IMR-90 (cell line): ENCODE measurements at places on chromosomes 4 and X. TPM values are rescaled to one million over a fixed set of nuclear protein-coding genes. Genes with fewer than 3 reads are reported as not detected.

DNA sequence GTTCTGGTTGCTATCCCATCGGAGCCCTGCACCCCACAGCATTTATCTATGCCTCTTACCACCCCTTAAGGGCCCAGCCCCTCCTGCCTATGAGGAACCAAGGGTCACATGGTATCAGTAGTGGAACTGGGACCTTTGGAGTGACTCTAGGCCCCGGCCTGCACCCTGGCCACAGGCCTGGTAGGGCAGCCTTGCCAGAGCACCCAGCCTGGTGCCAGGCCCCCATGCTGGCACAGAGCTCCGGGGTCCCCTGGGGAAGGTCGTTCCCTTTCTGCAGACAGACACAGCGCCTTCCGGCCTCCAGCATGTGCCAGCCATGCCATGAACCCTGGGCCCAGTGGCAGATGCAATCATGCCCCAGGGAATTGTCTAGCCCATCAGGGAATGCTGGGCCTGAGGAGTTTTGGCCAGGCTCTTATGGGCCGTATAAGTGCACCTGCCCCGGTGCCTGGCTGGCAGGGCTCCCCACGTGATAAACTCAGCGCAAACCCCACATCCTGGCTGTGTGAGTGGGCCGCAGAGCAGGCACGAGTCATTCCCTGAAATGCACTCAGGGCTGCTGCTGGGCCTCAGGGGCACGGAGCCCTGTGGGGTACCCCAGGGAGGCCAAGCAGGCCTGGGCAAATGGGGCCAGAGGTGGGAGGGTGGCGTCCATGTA is 19.8 kb upstream of the ADD1 start:
- DNase-seq, result no peak

- no peak for DNase-seq
These were observed 81.9 kb upstream of the LRPAP1 start for GRCh38 chr4:3613967-3614730.

- DNase-seq, result peak; percentile 68
These were observed 45.6 kb downstream of the FHL1 start for GRCh38 chrX:136192839-136193414.

DNA sequence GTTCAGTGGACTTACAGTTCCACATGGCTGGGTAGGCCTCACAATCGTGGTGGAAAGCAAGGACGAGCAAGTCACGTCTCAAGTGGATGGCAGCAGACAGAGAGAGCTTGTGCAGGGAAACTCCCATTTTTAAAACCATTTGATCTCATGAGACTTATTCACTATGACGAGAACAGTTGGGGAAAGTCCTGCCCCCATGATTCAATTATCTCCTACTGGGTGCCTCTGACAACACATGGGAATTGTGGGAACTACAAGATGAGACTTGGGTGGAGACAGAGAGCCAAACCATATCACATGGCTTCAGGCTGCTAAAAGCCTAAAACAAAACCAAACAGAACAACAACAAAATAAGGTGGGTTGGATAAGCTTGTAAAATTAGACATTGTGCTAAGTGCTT is 194.4 kb upstream of the CPEB2 start:
- no peak for DNase-seq

GRCh38 chr4:153113838-153114105 is 90.5 kb upstream of the TRIM2 start:
- DNase-seq, result no peak

- no peak for DNase-seq
These were observed 17.2 kb upstream of the CCNI start for GRCh38 chr4:77092975-77093374.

GRCh38 chrX:49041744-49042580 is 1.2 kb downstream of the TFE3 start:
- DNase-seq, result peak; percentile 73

Gene SCD5
- total RNA-seq, result 12.4 and 17.2 TPM in 2 replicates

Gene SERTM2
- under 0.01 TPM in 2 replicates for total RNA-seq

Gene SYTL5
- total RNA-seq, result 0.54 and 0.56 TPM in 2 replicates
